ENCODE measurements at places on chromosomes 5 and 9.

- DNase-seq = no peak
Observed at GRCh38 chr5:114206640-114207039, 155.2 kb upstream of the KCNN2 start.

GRCh38 chr9:76987594-76988200 lies 31.8 kb upstream of the FOXB2 start:
- DNase-seq = peak; percentile 74

- DNase-seq = no peak
Observed at GRCh38 chr5:151819830-151820229, 48.1 kb downstream of the G3BP1 start.

DNA sequence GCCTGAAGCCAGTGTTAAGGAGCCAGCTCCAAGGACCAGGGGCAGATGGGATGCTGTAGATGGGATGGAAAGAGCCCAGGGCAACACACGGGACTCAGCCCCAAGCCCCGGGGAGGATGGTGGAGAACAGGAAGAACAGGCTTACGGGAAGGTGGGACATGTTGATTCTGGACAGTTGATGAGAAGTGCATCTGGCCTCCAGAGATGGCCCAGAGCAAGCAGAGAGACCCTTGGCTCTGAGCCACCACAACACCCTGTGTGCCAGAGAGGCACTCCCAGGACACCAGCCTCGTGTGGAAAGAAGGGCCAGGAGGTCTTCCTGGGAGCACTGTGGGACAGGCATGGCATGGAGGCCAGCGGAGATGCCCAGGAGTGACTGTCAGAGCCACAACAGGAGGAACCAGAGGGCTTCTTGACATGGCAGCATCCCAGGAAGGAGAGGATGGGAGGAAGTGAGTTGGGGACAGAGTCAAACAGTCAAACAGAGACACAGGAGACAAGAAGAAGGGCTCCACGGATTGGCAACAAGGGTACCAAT lies 156.3 kb upstream of the MVB12B start:
- DNase-seq = no peak

- DNase-seq = peak; percentile 43
Observed at GRCh38 chr5:134223406-134224248, 2.2 kb downstream of the PPP2CA start.

DNA sequence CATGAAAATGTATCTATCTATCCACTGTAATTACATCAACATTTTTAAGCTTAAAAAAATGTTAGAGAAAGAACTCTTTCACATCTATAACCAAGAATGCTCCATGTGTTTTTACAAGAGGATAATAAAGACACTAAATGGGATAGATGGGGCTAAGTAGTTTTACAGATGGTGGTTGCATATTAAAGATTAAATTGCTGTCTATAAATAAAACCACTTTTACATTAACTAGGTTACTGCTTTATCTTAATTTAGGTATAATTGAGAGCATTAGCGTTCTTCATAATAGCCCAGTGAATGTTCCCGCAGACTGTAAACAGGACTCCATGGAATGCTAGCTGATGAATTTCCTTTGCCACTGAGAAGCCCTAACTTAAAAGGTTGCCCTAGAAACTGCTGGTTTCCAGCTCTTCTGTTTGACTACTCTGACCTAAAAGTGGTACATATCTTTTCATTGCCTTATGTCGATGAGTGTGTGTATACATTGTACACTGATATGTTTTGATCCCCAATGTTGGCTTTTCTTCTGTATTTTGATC lies 117.9 kb downstream of the SGCD start:
- no peak for DNase-seq

GRCh38 chr5:157519579-157520253 lies 55.9 kb downstream of the ADAM19 start:
- DNase-seq = no peak

GRCh38 chr5:96634881-96635280 lies 27.3 kb upstream of the CAST start:
- no peak for DNase-seq

DNA sequence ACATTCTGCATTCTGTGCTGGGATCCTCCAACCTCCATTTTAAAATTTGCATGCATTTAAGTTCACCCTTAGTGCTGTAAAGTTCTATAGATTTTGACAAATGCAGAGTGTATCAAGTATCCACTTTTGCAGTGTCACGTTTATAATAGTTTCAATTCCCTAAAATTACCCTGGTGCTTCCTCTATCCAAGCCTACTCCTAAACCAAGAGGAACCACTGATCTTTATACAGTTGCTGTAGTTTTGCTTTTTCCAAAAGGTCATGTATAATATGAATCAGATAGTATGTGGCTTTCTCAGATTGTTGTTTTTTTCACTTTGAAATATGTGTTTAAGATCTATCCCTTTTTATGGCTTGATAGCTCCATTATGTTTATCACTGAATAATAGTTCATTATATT lies 468.4 kb upstream of the CDH6 start:
- no peak for DNase-seq

- DNase-seq = no peak
Observed at GRCh38 chr5:179870403-179870903, 11.8 kb upstream of the MRNIP start.

DNA sequence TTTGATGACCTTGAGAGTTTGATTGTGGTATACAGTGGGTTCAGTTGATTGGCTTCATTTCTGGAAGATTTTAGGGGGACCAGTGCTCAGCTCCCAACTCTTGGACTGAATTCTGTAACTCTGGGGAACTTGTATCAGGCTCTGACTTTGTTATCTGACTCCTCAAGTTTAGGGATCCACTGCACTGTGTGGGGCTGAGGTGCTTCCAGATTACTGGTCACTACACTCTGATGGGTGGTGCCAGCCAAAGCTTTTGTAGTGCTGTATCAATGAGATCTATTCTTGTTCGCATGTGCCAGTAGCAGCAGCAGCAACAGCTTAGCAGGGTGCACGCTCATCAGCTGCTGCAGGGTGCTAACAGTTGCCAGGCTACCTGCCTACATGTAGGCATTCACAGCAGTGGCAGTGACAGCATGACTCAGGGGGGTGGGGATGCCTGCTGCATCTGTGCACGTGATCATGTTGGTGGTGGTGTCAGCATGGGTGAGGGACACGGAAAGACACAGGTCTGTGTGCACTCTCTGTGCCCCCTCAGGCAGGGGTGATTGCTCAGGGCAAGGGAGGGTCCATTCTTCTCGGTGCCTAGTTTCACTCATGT lies 438.8 kb upstream of the SEMA6A start:
- no peak for DNase-seq

- DNase-seq = no peak
Observed at GRCh38 chr5:181189363-181189961, 15.5 kb downstream of the TRIM7 start.

GRCh38 chr9:106156465-106156864 lies 462.1 kb downstream of the TMEM38B start:
- no peak for DNase-seq

DNA sequence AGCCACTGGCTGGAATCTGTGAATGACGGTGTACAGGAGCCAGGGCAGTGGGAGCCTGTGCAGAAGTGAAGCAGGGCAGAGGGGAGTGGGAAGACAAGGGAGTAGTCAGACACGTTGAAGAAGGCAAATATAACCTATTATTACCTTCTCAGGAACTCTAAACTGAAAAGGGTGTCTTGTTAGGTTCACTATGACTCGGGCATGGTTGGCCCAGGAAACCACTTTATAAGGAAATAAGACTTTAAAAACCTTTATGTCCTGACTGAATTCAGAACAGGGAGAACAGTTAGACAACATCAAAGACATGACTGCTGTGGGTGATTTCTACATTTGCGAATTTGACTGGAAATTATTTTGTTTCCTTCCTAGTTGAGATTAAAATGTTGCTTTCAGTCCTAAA lies 107.5 kb downstream of the ACER2 start:
- DNase-seq = no peak

DNA sequence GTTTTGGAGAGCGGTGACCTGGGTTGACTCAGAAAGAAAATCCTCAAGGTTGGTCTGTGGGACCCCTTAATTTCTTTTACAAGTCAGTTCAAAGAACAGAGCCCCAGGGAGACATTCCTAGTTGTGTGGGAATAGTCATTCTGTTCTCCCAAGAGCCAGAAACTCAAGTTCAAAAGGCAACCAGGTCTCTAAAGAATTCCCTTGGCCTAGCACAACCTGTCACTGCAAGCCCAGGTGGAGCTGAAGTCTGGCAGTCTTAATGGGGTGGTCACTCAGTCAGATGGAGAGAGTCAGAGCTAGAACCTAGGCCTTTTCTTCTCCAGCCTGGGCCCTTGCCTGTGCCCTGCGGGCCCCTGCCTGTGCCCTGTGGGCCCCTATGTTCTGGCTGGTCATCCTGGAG lies 37.5 kb upstream of the CDKN2AIPNL start:
- no peak for DNase-seq

DNA sequence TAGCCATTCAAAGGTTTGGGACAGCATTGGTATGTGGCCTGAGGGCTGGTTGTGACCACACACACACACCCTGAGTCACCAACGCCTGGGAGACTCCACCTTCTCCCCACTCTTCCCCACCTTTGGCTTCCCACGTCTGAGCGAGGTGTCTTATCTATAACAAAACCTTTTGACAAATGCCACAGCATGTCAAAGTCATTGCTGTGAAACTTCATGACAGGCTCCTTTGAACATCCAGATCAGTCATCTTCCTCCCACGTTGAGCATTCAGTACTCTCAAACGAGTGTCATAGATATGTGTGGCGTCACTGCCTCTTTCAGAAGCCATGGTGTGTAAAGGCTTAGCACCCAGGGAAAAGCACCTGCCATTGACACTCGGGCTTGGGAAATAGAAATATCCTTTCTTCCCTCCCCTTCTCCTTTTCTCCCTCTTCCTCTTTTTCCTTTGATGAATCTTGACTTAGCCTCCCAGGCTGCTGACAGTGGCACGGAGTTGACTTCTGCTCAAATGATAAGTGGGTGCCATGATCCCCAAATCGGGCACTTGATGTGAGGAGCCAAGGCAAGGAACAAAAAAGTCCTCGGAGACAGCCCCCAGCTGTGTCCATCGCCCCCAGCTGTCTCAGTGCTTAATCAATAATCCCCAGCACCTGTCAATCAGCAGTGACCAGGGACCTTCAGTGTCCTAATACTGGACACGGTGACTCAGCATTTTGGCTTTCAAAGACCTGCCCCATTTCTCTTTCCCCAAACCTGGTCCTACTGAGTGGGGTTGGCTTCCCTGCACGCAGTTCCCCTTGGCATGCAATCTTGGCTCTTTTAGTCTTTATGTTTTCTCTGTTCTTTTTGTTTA lies 114.8 kb downstream of the FGF18 start:
- DNase-seq = peak; percentile 78

DNA sequence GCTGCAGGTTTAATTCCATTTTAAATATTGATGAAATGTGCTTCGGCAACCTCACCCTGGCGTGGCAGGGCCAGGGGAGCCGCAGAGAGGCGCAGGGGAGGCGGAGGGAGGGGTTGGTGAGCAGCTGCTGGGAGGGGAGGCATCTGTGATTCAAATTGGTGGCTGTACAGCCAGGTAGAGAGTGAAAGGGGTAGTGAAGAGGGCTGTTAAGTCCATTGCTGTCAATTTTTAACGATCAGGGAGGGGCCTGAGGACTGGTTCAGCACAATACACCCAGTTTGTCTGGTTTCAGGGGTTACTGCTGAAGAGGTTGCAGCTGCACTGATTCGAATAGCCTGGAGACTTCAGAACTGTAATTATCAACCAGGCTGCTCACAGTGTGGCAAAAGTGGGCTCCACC lies 31.3 kb downstream of the LHX6 start:
- DNase-seq = no peak

DNA sequence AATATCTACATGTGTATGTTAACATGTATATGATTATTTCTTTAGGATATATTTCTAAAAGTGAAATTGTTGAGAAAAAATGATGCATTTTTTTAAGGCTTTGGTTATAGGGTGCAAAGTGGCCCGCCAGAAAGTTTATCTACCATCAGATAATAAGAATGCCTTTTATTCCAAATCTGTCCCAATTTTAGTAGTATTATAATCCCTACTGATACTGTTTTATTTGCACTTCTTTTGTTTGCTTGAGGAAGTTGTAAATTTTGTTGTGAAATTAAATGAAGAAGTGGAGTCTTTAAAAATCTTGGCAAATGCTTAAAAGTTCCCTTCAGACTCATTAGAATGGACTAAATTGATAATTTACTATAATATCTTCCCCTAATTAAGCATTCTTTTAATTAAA lies 73.0 kb downstream of the NIPBL start:
- DNase-seq = no peak

DNA sequence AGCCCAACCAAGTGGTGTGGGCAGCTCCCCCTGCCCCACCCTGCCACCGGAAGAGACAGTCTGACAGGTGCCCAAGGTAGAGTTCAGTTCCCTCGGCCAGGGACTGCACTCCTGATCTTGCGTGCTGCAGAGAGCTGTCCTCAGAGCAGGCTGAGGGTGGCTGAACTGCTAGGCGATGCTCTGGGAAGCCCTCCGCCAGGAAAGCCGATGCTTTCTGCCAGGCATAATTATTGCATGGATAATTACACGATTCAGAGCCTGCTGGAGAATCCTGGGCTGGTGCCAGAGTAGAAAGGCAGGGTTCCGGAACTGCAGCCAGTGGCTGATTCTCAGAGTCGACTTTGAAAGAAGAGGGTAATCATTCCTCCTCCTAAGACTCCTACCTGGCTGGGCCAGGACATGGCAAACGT lies 19.3 kb downstream of the KCNIP1 start:
- DNase-seq = no peak

DNA sequence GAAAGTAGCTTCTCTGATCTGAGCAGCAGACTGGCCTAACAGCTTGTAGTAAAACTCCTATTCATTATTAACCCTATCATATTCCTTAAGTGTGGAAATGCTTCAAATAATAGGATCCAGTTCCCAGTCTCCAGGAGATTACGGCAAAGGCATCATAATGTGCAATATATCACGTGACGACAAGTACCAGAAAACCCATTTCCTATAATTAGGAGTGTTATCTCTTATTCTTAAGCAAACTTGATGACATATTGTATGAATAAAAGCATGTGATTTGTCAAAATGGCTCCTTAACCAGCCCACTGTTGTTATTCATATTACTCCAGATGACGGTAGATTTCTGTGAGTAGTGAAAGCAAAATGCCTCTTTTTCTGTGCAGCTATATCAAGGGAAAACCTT lies 2.9 kb downstream of the SV2C start:
- no peak for DNase-seq

DNA sequence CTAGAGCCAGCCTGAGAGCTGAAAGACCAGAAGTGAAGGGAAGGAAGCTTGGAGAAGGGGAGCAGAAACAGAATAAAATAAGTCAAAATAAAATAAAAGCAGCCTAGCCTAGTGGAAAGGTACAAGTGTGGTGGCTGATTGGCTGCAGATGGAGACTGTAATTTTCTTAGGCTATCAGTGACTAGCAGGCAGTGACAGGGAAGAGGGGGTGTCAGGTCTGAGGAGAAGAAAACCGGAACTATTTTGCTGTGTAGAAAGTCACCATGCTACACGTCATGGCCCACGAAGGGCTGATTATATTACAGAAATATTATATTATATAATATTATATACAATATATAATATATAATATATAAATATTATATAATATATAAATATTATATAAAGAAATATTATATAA lies 98.1 kb upstream of the TAF11L2 start:
- no peak for DNase-seq

Data from trophoblast cell (in vitro differentiated cells and primary cell).